Activated naive CD4-positive, alpha-beta T cell treated with anti-CD3 and anti-CD28 coated beads for 36 hours (primary cell): ENCODE measurements at places on chromosomes 5 and 9. TPM values are rescaled to one million over a fixed set of nuclear protein-coding genes. Genes with fewer than 3 reads are reported as not detected.

GRCh38 chr5:102826629-102827028 lies 71.5 kb downstream of the PAM start:
- no peak overlapping the region for H3K4me3 ChIP-seq
- DNase-seq: no peak
- H3K27me3 ChIP-seq: no peaks in the 10 kb centered on the region

DNA sequence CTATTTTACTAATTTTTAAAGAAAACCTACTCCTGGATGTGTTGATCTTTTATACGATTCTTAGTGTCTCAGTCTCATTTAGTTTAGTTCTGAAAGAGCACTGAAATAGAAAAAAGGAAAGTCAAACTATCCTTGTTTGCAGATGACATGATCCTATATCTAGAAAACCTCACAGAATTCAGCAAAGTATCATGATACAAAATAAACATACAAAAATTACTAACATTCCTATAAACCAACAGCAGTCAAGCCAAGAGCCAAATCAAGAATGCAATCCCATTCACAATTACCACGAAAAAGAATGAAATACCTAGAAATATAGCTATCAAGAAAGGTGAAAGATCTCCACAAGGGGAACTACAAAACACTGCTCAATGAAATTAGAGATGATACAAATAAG lies 225.8 kb upstream of the CDH18 start:
- no peak overlapping the region for H3K27ac ChIP-seq
- H3K27me3 ChIP-seq: no peaks in the 10 kb centered on the region
- H3K4me3 ChIP-seq: no peak overlapping the region
- no peak for DNase-seq
- no peaks in the 10 kb centered on the region for H3K36me3 ChIP-seq

DNA sequence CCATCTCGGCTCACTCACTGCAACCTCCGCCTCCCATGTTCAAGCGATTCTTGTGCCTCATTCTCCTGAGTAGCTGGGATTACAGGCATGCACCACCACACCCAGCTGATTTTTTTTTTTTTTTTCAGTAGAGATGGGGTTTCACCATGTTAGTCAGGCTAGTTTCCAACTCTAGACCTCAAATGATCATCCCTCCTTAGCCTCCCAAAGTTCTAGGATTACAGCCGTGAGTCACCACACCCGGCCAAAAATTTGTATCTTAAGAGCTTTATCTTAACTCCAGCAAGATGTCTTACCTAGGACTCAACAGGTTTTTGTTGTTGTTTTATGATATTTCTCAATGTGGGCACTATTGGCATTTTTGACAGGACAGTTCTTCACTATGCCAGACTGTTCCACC lies 27.9 kb downstream of the LYRM7 start:
- H3K4me1 ChIP-seq: peaks cover 14% of the 10 kb centered on the region
- peaks cover 6% of the 10 kb centered on the region for H3K36me3 ChIP-seq
- H3K27ac ChIP-seq: no peak overlapping the region
- DNase-seq: no peak
- H3K4me3 ChIP-seq: no peak overlapping the region

The SMAD5 gene
- 0.50 TPM for total RNA-seq

DNA sequence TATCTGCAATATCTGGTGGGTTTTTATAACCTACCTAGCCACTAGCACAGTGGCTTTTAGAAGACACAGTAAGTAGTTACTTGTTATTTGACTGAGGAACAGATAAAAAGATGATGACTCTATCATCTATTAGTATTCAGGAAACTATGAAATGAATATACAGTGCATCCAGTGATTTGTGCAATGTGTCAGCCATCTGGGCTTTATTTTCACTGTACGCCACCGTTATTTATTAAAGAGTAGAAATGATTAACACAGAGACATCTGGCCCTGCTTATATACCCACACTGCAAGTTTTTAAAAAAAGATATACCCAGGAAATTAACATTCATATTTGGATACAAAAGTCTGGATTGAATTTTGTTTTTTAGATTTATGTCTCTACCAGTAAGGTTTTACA lies 408.4 kb downstream of the PDE4D start:
- H3K4me1 ChIP-seq: peaks cover 19% of the 10 kb centered on the region
- no peak overlapping the region for H3K27ac ChIP-seq
- H3K27me3 ChIP-seq: peaks cover 2% of the 10 kb centered on the region
- H3K4me3 ChIP-seq: no peak overlapping the region

The CD180 gene
- not detected for total RNA-seq

DNA sequence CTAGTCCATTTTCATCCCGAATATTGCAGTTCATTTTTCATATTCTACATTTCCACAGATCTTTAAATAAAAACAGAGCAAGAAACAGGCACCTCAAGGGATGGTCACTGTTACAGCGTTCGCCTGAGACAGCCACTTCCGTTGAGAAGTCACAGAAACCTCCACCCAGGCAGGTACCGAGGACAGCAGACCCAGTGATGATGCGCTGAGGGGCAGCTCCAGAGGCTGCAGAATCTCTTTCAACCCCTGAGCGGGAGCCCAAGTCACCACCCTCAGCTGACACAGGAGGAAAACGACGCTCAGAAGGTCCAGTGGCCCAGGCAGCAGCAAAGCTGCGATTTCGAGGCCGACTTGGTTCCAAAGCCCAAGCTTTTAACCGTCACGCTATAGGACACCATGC lies 32.8 kb downstream of the ABO start:
- H3K27ac ChIP-seq: no peak overlapping the region
- H3K36me3 ChIP-seq: no peaks in the 10 kb centered on the region
- no peak overlapping the region for H3K4me3 ChIP-seq

- no peak overlapping the region for H3K4me3 ChIP-seq
- H3K27me3 ChIP-seq: no peaks in the 10 kb centered on the region
- no peaks in the 10 kb centered on the region for H3K36me3 ChIP-seq
Measured at GRCh38 chr5:150146862-150147601, 8.6 kb downstream of the PDGFRB start.

GRCh38 chr9:38246833-38247232 lies 145.7 kb upstream of the ALDH1B1 start:
- H3K4me1 ChIP-seq: no peaks in the 10 kb centered on the region
- no peak overlapping the region for H3K4me3 ChIP-seq
- no peak for DNase-seq
- no peaks in the 10 kb centered on the region for H3K27me3 ChIP-seq

- H3K4me1 ChIP-seq: no peaks in the 10 kb centered on the region
- H3K27me3 ChIP-seq: no peaks in the 10 kb centered on the region
Measured at GRCh38 chr9:121881920-121882500, 211.1 kb downstream of the TTLL11 start.

- no peaks in the 10 kb centered on the region for H3K27me3 ChIP-seq
- no peak overlapping the region for H3K4me3 ChIP-seq
- H3K36me3 ChIP-seq: peaks cover 63% of the 10 kb centered on the region
- DNase-seq: no peak
- peaks cover 2% of the 10 kb centered on the region for H3K4me1 ChIP-seq
Measured at GRCh38 chr9:127437497-127438264, 13.5 kb downstream of the ZNF79 start.

GRCh38 chr9:135268981-135269380 lies 181.5 kb downstream of the OLFM1 start:
- no peak overlapping the region for H3K27ac ChIP-seq
- H3K4me1 ChIP-seq: no peaks in the 10 kb centered on the region
- H3K27me3 ChIP-seq: peaks cover 9% of the 10 kb centered on the region
- H3K36me3 ChIP-seq: no peaks in the 10 kb centered on the region
- H3K4me3 ChIP-seq: no peak overlapping the region

The PBX3 gene
- 14.3 TPM for total RNA-seq

- H3K4me3 ChIP-seq: no peak overlapping the region
- no peaks in the 10 kb centered on the region for H3K4me1 ChIP-seq
- peaks cover 8% of the 10 kb centered on the region for H3K27me3 ChIP-seq
- DNase-seq: no peak
- no peaks in the 10 kb centered on the region for H3K36me3 ChIP-seq
Measured at GRCh38 chr9:38724754-38725153, 4.8 kb upstream of the FAM240B start.

- no peak overlapping the region for H3K4me3 ChIP-seq
- DNase-seq: no peak
- no peak overlapping the region for H3K27ac ChIP-seq
Measured at GRCh38 chr9:4573634-4574389, 83.5 kb downstream of the SLC1A1 start.

The STOM gene
- 37.7 TPM for total RNA-seq

The PFDN1 gene
- total RNA-seq: 50.6 TPM

DNA sequence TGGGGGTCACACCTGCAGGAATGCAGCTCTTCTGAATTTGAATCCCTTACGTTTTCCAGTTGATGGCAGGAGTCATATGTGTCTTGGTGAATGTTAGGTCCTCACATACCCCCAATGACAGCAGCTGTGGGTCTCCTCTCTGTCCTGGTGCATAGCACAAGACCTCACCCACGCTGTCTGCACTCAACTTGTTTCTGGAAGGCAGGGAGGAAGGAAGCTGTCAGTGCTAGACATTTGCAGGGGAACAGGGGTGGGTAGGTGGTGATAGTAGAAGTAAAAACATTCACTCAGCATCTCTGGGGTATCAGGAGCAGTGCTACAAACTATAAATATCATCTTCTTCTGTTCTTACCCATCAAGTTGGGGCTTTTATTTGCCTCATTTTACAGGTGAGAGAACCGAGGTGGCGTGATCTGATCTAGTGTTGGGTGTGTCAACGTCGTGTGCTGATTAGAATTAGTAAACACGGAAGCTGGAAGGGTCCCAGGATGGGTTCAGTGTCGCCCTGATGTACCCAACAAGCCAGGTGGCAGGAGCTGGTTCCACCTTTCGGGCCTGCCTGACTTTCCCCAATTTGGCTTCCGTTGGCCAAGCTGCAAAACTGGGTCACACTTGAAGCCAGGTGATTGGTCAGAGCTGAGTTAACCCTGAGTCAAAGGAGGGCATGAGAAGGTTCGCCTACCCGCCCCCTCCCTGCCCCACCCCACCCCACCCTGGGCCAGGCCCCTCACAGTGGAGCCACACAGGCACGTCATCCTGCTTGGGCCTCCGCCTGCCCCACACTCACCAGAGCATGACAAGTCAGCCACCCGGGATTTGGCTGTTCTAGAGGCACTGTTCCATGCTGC lies 15.8 kb downstream of the ERGIC1 start:
- no peaks in the 10 kb centered on the region for H3K36me3 ChIP-seq
- H3K27me3 ChIP-seq: no peaks in the 10 kb centered on the region
- no peak overlapping the region for H3K4me3 ChIP-seq

- H3K4me1 ChIP-seq: no peaks in the 10 kb centered on the region
- peaks cover 65% of the 10 kb centered on the region for H3K36me3 ChIP-seq
- H3K4me3 ChIP-seq: no peak overlapping the region
- H3K27me3 ChIP-seq: no peaks in the 10 kb centered on the region
- H3K27ac ChIP-seq: no peak overlapping the region
- DNase-seq: no peak
Measured at GRCh38 chr5:72280581-72281069, 39.4 kb downstream of the MRPS27 start.

DNA sequence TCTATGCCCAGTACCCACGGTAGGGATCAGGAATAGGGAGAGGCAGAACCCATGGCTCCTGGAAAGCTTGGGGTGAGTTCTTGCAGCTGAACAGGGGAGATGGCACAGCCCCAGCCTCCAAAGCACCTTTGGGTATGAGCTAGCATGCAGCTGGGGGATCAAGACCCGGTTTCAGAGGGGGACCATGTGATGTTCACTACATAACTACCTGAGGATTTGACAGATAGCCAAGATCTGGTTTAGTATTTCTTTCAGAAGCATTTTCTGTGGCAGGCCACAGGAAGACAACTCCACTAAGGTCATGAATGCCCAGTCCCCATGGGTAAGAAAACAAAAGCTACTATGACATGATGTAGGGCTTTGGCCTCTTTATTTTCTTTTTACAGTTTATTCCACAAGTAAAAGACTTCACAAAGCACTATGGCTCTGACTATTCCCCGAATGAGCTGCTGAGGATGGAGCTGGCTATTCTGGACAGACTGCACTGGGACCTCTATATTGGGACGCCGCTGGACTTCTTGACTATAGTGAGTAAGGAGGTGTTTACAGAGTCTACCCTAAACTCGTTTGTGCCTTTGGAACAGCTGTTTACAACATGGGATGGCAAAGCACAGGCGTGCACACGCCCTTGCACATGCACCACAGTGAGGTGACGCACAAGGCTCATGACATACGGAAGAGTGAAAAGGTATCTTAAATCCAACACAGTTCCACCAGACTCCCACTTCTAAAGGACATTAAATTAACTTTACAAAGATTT lies 3.4 kb downstream of the CCNI2 start:
- no peaks in the 10 kb centered on the region for H3K27me3 ChIP-seq
- H3K4me3 ChIP-seq: no peak overlapping the region
- H3K4me1 ChIP-seq: peaks cover 36% of the 10 kb centered on the region
- no peak for DNase-seq
- H3K36me3 ChIP-seq: peaks cover 6% of the 10 kb centered on the region

DNA sequence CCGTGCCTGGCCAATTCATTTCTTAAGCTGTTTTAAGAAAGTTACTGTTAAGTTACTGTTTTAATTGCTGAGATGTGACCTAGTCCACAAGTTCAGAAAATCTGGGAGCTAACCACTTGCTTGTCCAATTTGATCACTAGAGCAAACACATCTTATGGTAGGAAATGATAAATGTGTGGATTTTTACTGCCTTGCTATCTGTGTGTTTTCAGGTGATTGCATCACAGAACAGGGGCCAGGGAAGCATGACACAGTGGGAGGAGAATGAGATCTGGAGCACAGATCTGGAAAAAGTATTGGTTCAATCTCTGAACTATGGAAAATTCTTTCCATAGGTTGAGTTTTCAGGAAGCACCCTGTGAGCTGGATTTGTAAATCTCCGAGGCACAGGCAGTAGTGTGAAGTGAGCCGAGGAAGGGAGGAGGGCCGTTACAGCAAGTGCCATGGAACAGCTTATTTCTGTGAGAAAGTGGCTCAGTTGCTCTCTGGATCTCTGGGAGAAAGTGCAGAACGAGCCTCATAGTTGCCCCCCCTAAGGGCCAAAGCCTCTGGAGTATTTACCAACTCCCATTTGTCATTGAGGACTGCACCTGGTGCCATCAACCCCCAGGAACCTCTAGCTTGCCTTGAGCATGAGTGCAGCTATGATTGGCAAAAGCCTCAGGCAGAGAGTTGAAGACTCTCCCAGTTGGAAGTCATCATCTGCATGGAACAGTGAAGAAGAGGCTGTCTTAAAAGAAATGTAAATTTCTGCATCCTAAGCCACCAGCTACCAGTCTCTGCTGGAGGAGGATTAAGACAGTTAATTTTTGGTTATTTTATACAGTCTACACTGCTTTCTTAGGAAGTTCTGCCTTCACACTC lies 161.8 kb upstream of the CLINT1 start:
- DNase-seq: no peak
- no peaks in the 10 kb centered on the region for H3K36me3 ChIP-seq
- H3K27ac ChIP-seq: no peak overlapping the region
- no peak overlapping the region for H3K4me3 ChIP-seq
- no peaks in the 10 kb centered on the region for H3K4me1 ChIP-seq

- H3K27me3 ChIP-seq: peaks cover 4% of the 10 kb centered on the region
- H3K36me3 ChIP-seq: no peaks in the 10 kb centered on the region
- no peak for DNase-seq
- H3K4me3 ChIP-seq: no peak overlapping the region
Measured at GRCh38 chr5:62909326-62909725, 330.7 kb downstream of the LRRC70 start.

- peaks cover 7% of the 10 kb centered on the region for H3K27me3 ChIP-seq
- H3K27ac ChIP-seq: no peak overlapping the region
- DNase-seq: no peak
- no peaks in the 10 kb centered on the region for H3K36me3 ChIP-seq
- H3K4me3 ChIP-seq: no peak overlapping the region
Measured at GRCh38 chr5:59418808-59419207, 474.7 kb downstream of the PDE4D start.

GRCh38 chr5:31617867-31618266 lies 21.1 kb upstream of the PDZD2 start:
- peaks cover 26% of the 10 kb centered on the region for H3K27me3 ChIP-seq
- peaks cover 3% of the 10 kb centered on the region for H3K4me1 ChIP-seq
- H3K4me3 ChIP-seq: no peak overlapping the region
- H3K36me3 ChIP-seq: no peaks in the 10 kb centered on the region
- H3K27ac ChIP-seq: no peak overlapping the region
- no peak for DNase-seq
